ENCODE measurements at places on chromosomes 3 and 15. TPM values are rescaled to one million over a fixed set of nuclear protein-coding genes. Genes with fewer than 3 reads are reported as not detected.

GRCh38 chr3:127204841-127205582, 12.1 kb downstream of the PRR23E start:
- no peak for DNase-seq
- no peaks in the 10 kb centered on the region for H3K27me3 ChIP-seq
- H3K27ac ChIP-seq: no peak overlapping the region
- H3K4me3 ChIP-seq: no peak overlapping the region

DNA sequence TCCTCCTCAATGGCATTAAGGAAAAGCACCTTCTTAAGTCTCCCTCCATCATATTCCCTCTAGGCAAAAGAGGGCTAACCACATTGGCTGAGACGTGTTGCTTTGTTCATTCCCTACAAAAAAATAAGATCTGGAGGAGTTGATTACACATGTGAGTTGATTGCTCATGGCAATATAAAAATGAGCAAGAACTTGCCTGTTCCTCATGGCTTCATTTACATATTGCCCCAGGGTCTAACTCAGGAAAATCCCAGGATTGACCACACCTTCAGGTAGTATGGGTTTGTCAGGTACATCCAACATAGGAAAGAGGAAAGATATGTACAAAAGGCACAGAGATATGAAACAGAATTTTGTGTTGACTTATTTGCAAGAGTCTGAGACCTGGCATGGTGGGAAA, 35.5 kb downstream of the NFKBIZ start:
- DNase-seq: no peak
- no peaks in the 10 kb centered on the region for H3K36me3 ChIP-seq
- H3K4me1 ChIP-seq: no peaks in the 10 kb centered on the region
- no peak overlapping the region for H3K4me3 ChIP-seq
- H3K27ac ChIP-seq: no peak overlapping the region

- H3K4me3 ChIP-seq: no peak overlapping the region
- no peaks in the 10 kb centered on the region for H3K4me1 ChIP-seq
- H3K27me3 ChIP-seq: no peaks in the 10 kb centered on the region
- DNase-seq: no peak
- no peak overlapping the region for H3K27ac ChIP-seq
Measured at GRCh38 chr3:158909870-158910269, 108.0 kb downstream of the MFSD1 start.

DNA sequence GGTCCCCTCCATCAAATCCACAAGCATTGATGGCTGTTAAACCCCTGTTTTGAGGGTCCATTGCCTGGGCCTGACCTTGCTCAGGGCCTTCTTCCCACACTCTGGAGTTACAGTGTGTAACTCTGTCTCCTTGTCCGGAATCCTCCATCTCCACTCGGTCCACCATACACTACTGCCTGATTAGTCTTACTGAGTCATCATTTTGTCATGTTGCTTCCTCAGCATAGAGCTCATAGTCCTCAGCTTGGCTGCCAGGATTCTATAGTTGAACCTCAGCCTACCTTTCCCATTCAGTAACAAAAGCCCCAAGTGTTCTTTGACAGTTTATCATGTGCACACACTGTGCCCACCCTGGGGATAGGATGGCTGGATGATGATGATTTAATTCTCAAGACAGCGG, 113.0 kb downstream of the PDE8A start:
- H3K36me3 ChIP-seq: no peaks in the 10 kb centered on the region
- H3K27ac ChIP-seq: no peak overlapping the region
- H3K4me3 ChIP-seq: no peak overlapping the region
- H3K4me1 ChIP-seq: peaks cover 5% of the 10 kb centered on the region
- H3K27me3 ChIP-seq: no peaks in the 10 kb centered on the region

DNA sequence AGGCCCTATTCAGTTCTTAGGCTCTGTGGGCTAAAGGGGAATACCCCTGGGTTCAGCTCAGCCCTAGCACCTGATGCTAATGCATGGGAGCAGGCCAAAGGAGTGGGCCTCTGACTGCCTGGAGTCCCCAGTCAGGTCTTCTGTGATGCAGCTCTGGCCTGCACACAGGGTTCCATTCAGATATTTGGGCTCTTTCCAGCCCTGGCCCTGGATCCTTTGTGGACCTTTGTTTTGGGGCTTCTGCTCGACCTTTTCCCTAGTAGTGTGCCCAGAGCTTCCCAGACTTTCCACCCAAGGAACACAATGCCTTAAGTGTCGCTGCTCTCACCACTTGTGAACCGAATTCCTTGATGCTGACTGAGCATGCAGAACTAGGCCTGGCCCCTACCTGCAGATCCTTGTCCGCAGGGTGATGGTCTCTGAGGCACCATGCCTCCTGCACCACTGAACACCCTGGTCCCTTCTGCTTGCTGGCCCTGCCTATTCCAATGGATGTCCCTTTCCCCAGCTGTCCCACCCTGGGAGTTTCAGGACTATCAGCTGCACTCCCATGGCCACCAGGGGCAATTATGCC, 5.1 kb downstream of the SEC13 start:
- peaks cover 19% of the 10 kb centered on the region for H3K4me1 ChIP-seq
- no peak for DNase-seq
- no peaks in the 10 kb centered on the region for H3K27me3 ChIP-seq
- H3K36me3 ChIP-seq: no peaks in the 10 kb centered on the region
- H3K27ac ChIP-seq: no peak overlapping the region

DNA sequence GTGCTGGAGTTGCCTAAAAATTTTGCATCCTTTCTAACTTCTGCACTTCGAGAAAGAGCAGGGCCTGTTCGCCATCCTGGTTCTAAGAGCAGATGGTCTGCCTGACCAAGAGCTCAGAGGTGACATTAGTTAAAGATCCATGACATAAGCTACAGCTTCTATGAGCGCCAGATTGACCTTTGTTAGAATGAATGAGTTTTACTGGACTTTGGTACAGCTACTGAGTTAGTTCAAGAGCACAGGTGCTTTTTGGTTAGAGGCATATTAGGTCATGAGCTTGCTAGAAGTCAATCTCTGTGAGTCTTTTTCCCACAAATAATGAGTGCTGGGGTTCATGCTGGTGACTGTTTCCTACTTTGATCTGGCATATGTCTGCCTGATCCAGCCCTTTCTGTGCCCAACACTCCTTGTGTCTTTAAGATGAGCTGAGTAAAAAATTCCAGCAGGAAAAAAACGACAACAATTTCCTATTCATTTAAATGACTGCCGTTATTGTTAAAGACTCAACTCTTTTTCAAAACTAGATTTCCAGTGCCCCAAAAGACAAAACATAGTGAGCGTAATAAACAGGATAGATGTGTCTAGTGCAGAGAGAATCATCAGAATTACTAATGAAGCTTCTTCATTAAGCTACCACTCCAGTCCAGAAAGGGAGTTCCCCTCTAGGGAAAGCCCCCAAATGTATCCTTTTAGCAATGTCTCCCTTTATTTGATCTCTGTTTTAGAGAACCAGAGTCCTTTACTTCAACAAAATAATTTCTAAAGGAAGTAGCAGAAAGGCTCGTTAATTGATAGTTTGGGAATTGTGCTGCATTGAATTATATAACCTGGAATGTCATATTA, 152.9 kb downstream of the SLCO3A1 start:
- H3K27me3 ChIP-seq: peaks cover 2% of the 10 kb centered on the region
- DNase-seq: no peak
- no peak overlapping the region for H3K27ac ChIP-seq
- H3K4me3 ChIP-seq: no peak overlapping the region
- no peaks in the 10 kb centered on the region for H3K36me3 ChIP-seq
- H3K4me1 ChIP-seq: no peaks in the 10 kb centered on the region

GRCh38 chr15:27844018-27844666, 255.0 kb downstream of the OCA2 start:
- H3K27me3 ChIP-seq: no peaks in the 10 kb centered on the region
- H3K4me3 ChIP-seq: no peak overlapping the region
- no peak overlapping the region for H3K27ac ChIP-seq
- no peak for DNase-seq
- H3K4me1 ChIP-seq: no peaks in the 10 kb centered on the region

DNA sequence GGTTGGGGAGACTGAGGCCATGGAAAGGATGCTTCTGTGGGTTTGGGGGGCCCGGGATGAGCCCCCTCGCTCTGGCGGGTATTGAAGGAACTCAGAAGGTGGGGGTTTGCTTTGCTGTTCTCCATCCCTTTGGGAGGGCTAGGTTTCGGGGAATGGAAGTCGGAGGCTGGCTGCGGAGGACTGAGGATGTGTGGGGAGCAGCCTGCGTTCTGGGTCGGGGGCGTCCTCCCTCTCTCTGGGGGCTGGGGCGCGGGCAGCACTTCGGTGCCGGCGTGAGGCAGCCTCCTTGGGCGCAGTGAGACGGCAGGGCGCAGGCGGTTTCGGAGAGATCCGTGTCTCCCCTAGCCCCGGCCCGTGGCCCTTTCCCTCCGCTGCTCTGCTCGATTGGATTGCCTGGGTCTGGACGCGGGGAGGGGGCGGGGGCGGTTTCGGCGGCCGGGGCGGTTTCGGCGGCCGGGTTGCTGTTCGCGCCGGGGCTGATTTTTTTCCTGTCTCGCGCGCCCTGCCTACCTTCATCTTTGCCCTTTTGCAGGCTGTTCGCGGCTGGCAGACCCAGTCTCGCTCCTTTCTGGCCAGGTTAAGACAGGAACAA, 1.4 kb downstream of the PTPRG start:
- no peaks in the 10 kb centered on the region for H3K4me1 ChIP-seq
- peak overlapping the region; percentile 72 for H3K4me3 ChIP-seq
- H3K27me3 ChIP-seq: no peaks in the 10 kb centered on the region
- no peak overlapping the region for H3K27ac ChIP-seq
- peak; percentile 44 for DNase-seq

The CD200R1 gene
- 0.93 TPM for total RNA-seq

The LTF gene
- total RNA-seq: 1.8 TPM

The ACVR2B gene
- 13.1 TPM for total RNA-seq

Measured in hepatocyte (in vitro differentiated cells).